ENCODE measurements at places on chromosomes 1 and 21.

- no peak for DNase-seq
Observed at GRCh38 chr1:237921306-237921705, 30.6 kb upstream of the ZP4 start.

GRCh38 chr1:46520063-46520911, 30.7 kb downstream of the DMBX1 start:
- DNase-seq, result no peak

GRCh38 chr1:21898326-21899200, 38.5 kb downstream of the HSPG2 start:
- no peak for DNase-seq

GRCh38 chr1:39294531-39294930, 90.0 kb downstream of the MACF1 start:
- no peak for DNase-seq

- no peak for DNase-seq
Observed at GRCh38 chr1:115828101-115829022, 12.6 kb downstream of the NHLH2 start.

- DNase-seq, result no peak
Observed at GRCh38 chr1:222441066-222441465, 106.8 kb downstream of the HHIPL2 start.

DNA sequence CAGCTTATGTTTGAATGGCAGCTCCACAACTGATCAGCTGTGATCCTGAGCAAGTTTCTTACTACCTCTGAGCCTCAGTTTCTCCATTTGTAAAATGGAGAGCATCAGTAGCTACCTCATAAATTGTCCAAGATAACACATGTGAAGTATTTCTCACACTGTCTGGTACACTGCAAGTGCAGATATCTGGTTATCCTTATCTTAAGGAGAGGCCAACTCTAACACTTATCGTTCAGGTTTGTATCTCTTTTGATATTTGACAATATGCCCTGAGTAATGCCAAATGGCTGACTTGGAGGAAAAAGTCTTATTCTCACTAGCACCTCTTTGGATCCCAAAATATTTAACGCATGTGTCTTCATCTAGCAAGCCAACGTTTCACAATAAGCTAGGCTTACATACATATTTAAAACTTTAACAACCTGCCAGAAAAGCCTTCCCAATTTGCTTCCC, 2.7 kb downstream of the CSRP1 start:
- DNase-seq, result no peak

DNA sequence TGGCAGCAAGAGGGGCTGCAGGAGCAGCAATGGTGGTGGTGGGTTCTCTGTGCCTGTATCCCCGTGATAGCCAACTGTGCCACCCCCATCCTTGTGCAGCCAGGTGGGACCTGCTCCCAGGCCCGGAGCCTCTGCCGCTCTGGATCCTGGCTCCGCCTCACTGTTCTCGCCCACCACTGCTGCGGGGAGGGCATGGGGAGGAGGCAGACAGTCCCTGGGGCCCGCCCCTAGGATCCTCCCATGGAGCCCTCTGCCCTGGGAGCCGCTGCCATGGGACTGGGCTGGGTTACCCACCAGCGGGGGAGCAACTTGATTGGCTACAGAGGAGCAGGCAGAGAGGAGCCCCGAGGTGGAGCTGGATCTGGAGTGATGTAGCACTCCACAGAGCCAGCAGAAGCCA, 31.6 kb downstream of the CD1D start:
- no peak for DNase-seq

DNA sequence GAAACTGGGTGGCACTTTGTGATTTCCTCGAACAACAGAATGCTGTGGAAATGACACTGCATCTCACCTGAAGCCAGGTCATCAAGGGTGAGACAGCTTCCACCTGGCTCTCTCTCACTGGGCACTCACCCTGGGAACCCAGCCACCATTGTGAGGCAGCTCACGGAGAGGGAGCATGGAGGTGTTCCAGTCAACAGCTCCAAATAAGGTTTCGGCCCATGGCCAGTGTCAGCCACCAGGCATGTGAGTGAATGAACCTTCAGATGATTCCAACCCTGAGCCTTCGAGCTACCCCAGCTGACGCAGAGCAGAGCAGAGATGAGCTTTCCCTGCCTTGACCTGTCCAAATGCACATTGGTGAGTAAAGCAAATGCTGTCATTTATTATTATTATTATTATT, 58.1 kb downstream of the SYDE2 start:
- no peak for DNase-seq

GRCh38 chr1:230113593-230114236, 46.7 kb downstream of the GALNT2 start:
- peak; percentile 92 for DNase-seq

- peak; percentile 37 for DNase-seq
Observed at GRCh38 chr1:162536511-162536910, 25.0 kb upstream of the UAP1 start.

DNA sequence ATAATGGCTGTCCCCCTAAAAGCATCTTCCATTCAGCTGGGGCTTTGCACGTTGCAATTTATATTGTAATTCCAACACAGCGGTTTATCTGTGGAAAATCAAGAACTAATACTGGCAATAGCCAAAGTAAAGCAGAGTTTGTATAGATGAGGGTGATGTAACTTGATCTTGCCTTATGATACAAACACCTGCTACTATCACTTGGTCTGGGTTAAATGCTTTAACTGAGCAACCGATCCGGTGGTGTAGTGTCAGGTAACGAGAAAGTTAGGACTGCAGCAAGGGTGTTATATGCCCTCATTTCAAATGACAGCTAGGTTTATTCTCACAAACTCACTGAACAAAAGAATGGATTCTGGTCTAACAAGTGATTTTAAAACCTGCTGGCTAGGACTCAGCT, 47.3 kb upstream of the PLPPR4 start:
- DNase-seq, result no peak
